Smooth muscle cell of the umbilical artery (primary cell): ENCODE measurements at places on chromosomes 2 and 18. TPM values are rescaled to one million over a fixed set of nuclear protein-coding genes. Genes with fewer than 3 reads are reported as not detected.

SMARCAL1 gene
- total RNA-seq: 15.7 and 23.4 TPM in 2 replicates

IWS1 gene
- 35.6 and 53.1 TPM in 2 replicates for total RNA-seq

FRZB gene
- total RNA-seq: under 0.01 and 0.23 TPM in 2 replicates

CENPA gene
- 0.30 and 4.5 TPM in 2 replicates for total RNA-seq

CD8B2 gene
- total RNA-seq: not detected in 2 replicates

WDR43 gene
- total RNA-seq: 103 and 175 TPM in 2 replicates

GDF7 gene
- under 0.01 and 0.05 TPM in 2 replicates for total RNA-seq

CROCC2 gene
- not detected in 2 replicates for total RNA-seq

TGIF1 gene
- 129 and 143 TPM in 2 replicates for total RNA-seq

SLC11A1 gene
- total RNA-seq: 0.05 and 0.30 TPM in 2 replicates
